CD4-positive, alpha-beta T cell (primary cell): ENCODE measurements at places on chromosomes 2 and 18.

GRCh38 chr2:239955989-239956817 lies 68.9 kb downstream of the NDUFA10 start:
- no peak overlapping the region for H3K27ac ChIP-seq
- peak; percentile 6 for DNase-seq
- H3K27me3 ChIP-seq = no peaks in the 10 kb centered on the region
- no peaks in the 10 kb centered on the region for H3K4me1 ChIP-seq
- peaks cover 20% of the 10 kb centered on the region for H3K36me3 ChIP-seq

DNA sequence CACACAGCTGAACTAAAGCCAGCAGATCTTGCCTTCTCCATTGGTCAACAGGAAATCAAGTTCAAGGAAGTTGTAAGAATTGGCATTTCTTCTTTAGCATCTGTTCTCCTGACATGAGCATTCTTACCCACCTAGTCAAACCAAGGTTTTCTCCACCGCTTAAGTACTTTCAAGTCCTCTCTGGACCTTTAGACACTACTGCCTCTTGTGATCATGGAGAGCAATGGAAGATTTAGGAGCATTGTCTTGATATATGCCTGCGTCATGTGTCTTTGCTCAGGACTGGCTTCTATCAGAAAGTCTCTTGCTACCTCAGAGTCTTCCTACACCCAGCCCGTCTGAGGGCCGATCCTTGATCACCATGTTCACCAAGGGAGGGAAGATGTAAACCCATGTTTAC lies 262.2 kb downstream of the PHLPP1 start:
- no peak overlapping the region for H3K4me3 ChIP-seq
- no peaks in the 10 kb centered on the region for H3K27me3 ChIP-seq
- no peak overlapping the region for H3K27ac ChIP-seq

DNA sequence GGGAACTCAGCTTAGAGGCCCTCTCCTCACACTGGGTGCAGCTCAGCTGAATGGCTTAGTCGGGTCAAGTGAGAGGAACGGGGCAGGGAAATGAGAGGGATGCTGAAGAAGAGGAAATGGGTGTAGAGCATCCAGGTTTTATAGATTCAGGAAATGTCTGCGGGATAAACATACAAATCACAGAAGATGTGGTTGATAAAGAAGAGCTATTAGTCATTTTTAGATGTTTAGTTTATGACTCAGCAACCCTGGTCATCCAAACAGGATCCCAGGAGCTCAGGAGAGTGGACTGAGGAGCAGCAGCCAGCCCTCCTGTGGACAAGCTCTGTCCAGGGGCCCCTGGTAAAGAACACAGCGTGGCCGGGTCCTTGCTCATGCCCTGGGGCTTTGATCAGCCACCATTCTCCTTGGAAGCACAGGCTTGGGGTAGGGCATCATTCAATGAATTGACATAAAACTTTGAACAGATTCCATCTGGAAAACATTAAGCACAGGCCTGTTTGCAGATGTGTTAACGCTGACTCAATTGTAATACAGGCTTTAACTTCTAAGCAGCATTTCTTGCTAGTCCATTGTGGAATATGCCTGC lies 83.0 kb downstream of the NPAS2 start:
- no peaks in the 10 kb centered on the region for H3K27me3 ChIP-seq
- H3K4me1 ChIP-seq = no peaks in the 10 kb centered on the region
- no peaks in the 10 kb centered on the region for H3K36me3 ChIP-seq
- H3K4me3 ChIP-seq = no peak overlapping the region
- H3K27ac ChIP-seq = no peak overlapping the region

GRCh38 chr2:26349690-26350089 lies 3.1 kb upstream of the ADGRF3 start:
- no peak overlapping the region for H3K4me3 ChIP-seq
- DNase-seq = no peak

- H3K27ac ChIP-seq = no peak overlapping the region
- H3K4me3 ChIP-seq = no peak overlapping the region
- DNase-seq = no peak
- no peaks in the 10 kb centered on the region for H3K4me1 ChIP-seq
- no peaks in the 10 kb centered on the region for H3K27me3 ChIP-seq
Measured at GRCh38 chr2:149858901-149859634, 271.5 kb upstream of the MMADHC start.

DNA sequence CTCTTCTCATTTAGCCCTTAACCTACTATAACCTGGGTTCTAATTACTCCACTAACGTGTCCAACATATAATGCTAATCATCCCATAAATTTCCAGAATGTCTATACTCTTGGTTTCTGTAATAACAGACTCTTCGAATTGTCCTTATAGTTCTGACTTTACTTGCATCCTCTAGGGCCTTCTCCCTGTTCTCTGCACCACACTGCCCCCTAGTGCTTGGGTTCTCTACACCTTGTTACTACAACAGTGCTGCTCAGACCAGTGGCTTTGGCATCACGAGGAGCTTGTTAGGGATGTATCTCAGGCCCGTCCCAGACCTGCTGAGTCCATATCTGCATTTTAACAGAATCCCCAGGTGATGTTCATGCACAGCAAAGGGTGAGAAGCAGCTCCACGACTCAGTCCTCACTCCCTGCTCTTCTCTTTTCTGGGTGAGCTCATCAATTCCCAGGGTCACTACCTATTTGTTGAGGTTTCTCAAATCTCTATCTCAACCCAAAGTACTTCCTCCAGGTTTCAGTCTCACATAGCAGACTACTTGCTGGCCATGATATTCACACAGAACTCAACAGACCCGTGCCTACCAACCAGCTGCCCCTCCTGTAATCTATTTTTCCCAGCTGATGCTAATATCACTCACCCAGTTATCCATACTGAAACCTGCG lies 14.5 kb upstream of the DDX1 start:
- H3K4me3 ChIP-seq = no peak overlapping the region
- no peak overlapping the region for H3K27ac ChIP-seq
- H3K36me3 ChIP-seq = no peaks in the 10 kb centered on the region
- peak; percentile 89 for DNase-seq
- no peaks in the 10 kb centered on the region for H3K27me3 ChIP-seq
- peaks cover 3% of the 10 kb centered on the region for H3K4me1 ChIP-seq
